Activated effector memory CD4-positive, alpha-beta T cell treated with anti-CD3 and anti-CD28 coated beads, Interleukin-2, amount 50 U/mL, for 16 hours (primary cell): ENCODE measurements at places on chromosomes 3 and 15.

- no peak for DNase-seq
Measured at GRCh38 chr15:64792282-64792681, 16.9 kb upstream of the RBPMS2 start.

GRCh38 chr3:195809291-195809785 is 2.4 kb downstream of the MUC4 start:
- DNase-seq = no peak

- DNase-seq = no peak
Measured at GRCh38 chr3:21835264-21835663, 84.3 kb upstream of the ZNF385D start.

DNA sequence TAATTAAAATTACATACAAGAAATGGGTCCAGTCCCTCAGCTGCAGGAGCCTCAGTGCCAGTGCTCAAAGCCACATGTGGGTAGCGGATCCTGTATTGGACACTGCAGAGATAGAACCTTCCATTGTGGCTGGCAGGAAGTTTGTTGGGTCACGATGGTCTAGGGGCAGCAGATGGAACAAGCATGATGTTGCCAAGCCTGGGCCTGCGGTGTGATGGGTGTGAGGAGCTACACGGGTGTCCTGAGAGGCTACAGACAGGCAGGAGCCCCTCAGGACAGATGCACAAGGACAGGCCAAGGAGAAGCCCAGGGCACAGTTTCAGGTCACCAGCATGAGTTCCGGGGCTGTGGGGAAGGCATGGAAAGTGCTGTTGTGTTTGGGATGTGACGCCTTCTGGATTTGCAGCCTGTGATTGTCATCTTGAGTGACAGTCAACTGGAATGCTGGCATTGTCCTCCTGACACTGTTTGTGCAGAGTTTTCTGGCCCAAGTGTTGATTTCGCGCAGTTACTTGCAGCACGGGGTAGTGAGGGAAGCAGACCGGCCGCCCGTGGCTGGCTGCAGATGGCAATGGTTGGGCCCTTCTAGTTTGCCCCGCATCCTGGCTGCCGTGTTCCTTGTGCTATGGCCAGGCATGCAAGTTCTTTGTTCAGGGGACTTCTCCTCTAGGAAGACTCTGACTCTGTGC is 177.1 kb downstream of the NSMCE3 start:
- no peak for DNase-seq

DNA sequence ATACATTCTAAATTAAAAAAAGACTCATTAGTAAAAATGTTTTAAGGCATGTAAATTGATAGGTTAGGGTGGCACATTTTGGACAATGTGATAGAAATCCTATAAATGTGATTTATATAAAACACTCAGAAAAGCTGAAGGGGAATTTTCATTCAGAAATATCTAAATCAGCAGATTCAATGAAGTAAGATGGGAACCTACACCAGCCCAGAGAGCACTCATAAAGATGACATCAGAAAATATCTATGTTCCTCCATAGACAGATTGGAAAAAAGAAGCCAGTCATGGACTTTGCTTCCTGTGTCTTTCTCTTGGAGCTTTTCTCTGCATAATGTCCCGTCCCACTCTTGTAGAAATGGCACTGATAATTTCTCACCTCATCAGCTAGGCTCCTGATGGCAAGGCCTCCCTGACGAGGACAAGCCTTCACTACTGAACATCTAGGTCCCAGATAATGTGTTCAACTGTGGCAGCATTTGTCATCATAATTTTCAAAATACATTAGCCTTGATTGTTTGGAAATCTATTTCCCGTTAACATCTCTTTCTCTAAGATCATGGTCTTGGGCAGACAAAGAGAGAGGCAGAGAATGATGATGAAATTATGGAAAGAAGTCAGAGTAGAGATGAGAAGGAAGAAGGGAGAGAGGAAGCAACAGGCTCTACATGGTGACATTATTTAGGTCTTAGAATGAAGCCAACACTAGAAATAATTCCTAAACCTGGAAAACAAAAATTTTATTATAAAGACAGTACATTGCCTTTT is 354.4 kb downstream of the NTRK3 start:
- no peak for DNase-seq

GRCh38 chr15:80787316-80787715 is 8.1 kb downstream of the CEMIP start:
- no peak for DNase-seq

GRCh38 chr15:74386496-74387140 is 19.2 kb upstream of the CYP11A1 start:
- no peak for DNase-seq

GRCh38 chr3:29183346-29184087 is 97.4 kb upstream of the RBMS3 start:
- DNase-seq = peak; percentile 65

GRCh38 chr15:66006986-66007385 is 137.7 kb downstream of the RAB11A start:
- DNase-seq = no peak

GRCh38 chr3:60847791-60848190 is 403.5 kb downstream of the FHIT start:
- DNase-seq = no peak

DNA sequence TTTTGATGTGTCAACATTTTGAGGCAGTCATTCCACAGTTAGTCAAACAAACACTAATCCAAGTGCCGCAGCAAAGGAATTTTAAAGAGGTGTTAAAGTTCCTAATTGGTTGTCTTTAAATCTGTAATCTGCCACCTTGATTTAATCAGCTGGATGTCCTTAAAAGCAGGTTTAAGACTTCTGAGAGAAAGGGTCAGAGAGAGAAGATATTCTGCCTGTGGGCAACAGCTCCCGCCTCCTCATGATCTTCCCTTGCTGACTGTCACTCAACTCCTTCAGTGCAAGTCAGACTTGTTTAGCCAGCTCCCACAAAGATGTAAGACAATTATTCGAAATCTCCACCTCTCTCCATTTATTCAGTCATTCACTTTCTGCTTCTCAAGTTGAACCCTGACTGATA is 92.6 kb upstream of the MYRIP start:
- DNase-seq = no peak

- DNase-seq = no peak
Measured at GRCh38 chr3:169923189-169923588, 11.8 kb downstream of the SAMD7 start.

DNA sequence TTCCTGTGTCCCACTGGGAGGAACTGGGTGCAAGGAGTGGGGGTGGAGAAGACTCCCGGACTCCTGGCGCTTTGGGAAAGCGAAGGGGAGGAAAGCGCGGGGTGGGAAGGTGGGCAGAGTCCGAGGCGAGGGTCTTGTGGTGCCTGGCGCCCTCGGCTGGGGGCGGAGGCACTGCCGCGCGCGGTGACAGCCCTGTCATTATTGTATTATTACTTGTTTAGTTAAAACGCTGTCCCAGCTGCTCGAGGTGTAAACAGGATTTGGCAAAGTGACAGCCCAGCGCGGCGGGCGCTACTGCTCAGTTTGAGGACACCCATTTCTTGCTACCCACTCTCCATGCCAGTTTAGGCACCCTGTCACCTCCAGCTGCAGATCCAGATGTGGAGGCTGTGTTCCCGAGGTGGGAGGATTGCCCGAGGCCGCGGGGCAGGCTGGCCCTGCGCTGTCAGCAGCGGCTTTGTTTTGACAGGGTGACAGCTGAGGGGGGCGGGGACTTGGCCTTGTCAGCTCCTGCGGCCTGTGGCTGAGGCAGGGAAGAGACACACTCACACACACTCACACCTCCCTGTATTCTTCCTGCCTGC is 1.0 kb downstream of the KAT2B start:
- DNase-seq = peak; percentile 92

DNA sequence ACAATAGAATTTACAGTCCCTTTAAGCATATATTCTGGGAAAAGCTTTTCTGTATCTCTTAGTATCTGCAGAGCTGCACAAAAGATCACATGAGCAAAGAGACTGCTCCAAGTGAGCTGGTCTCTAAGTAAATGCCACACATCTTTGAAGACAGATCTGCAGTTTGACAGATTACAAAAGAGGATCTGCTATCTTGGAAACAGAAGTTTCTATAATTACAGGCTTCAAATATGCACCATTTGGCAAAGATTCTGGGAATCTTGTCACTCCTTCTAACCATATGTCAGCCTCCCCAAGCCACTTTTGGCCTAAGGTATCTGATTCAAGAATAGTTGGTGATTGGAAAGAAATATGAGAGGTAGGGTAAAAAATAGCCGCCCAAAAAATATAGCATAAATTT is 9.6 kb upstream of the CFAP44 start:
- DNase-seq = no peak

DNA sequence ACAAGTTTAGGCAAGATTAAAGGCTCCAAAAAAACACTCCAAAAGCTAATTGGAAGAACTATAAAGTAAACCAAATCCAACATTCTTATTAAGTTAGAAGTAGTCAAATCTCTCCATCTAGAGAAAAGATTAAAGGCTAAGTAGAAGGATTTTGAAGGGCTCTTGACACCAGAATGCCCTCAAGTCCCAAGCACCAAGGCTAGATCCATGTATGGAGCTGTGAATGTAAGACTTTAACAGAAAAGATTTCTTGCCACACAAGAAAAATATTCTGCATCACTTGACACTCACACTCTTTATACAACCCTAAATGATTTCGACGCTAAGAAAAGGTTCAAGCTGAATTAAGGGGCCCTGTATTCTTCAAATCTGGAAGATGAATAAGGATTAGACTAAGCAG is 345.2 kb downstream of the VGLL3 start:
- no peak for DNase-seq

DNA sequence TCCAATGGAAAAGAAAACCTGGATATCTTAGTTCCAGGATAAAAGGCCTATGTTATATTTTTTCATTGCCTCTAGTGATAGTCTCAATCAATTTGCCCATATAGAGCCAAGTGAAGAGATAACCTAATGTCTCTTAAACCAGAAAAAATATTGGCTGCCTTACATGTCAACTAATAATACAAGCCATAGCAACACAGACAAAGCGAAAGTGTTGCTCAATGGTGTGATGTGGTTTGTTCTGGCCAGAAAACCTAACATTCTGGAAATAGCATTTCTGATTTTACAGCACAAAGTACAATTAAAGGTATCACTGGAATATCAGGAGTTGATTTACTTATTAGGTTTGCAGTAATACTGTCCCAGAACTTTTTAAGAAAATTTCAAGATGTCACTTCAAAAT is 101.5 kb downstream of the ATP8B4 start:
- no peak for DNase-seq

DNA sequence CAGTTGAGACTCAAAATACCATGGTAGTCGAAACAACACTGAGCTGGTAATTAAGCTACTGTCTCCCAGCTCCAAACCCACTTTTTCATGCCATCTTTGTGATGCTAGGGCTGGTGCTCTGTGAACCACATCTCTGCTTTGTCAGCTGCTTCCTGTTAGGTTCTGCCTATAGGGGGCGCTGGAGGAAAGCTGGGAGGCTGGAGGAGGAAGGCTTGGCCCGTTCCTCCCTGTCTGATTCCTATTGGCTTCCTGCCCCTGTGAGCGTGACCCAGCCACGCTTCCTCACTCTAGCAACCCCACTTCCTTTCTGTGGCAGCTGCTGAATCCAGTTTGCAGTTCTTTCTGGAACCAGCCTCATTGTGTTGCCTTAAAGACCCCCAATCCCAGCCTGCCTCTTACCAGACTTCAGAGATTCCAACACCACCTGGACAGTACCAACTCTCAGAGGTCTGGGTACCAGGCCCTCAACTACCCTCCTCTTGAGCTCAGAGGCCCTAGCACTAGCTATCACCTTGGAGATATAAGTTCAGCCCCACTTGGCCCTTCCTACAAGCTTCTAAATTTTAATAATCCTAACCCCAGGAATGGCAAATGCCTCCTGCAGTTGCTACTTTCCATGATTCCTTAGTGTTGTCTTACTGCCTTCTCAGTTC is 120.9 kb downstream of the ERC2 start:
- no peak for DNase-seq

- DNase-seq = no peak
Measured at GRCh38 chr3:116135457-116136085, 309.7 kb downstream of the LSAMP start.

GRCh38 chr3:178097576-178097975 is 438.7 kb upstream of the KCNMB2 start:
- no peak for DNase-seq

GRCh38 chr15:92102395-92102755 is 248.9 kb downstream of the SLCO3A1 start:
- no peak for DNase-seq

DNA sequence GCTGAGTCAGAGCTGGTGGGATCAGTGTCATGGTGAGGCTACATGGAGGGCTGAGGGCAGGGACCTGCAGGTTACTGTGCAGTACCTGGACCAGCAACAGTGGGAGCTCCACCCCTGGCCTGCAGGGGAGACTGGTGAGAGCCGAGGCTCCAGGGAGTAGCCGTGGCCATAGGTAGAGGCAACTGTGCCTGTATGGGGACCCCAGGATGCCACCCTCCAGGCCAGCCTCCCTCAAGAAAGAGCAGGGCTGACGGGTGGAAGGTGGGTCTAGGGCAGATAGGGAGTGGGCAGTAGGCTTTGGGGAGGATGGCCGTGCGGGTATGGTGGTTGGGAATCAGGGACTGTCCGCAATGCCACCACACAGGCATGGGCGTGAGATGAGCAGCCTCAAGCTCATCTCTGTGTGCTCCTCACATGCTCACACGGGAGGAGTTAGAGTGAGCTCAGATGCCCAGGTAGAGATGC is 35.5 kb downstream of the FBLN2 start:
- no peak for DNase-seq

GRCh38 chr3:156216852-156217251 is 96.5 kb downstream of the KCNAB1 start:
- no peak for DNase-seq

DNA sequence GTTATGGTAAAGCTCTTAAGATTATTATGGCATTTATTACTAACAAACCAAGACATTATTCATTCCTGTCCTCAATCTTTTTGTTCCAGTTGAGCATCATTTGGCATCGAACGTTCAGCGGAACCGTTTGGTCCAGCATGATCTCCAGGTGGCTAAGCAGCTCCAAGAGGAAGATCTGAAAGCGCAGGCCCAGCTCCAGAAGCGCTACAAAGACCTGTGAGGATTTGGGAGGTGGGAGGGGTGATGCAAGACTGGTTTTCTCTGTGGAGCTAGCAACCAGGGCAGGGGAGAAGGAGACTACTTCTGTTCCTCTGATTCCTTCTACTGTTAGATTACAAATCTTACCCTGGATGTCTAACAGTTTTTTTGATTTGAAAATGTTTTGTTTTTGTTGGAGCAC is 27.6 kb upstream of the UTS2B start:
- DNase-seq = no peak

DNA sequence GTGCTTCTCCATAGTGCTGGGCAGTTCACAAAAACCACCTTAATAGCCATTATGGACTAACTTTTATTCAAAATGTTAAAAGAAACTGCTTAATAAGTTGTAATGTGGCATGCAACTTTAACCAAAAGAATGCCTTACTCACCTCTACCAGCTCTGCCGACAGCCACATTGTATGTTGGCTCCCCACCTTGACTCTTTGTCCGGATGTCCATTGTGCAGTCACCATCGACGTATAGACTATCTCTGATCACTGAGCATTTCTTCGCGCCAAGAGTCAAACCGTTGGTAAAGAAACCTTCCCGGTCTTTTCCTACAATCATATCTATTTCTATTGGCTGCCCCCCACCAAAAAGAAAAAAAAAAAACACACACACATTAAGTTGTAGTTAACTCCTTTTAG is 2.5 kb downstream of the PFN2 start:
- no peak for DNase-seq

- DNase-seq = no peak
Measured at GRCh38 chr3:94822298-94822697, 759.4 kb downstream of the NSUN3 start.
